ENCODE measurements at places on chromosomes 7 and 10. TPM values are rescaled to one million over a fixed set of nuclear protein-coding genes. Genes with fewer than 3 reads are reported as not detected.

DNA sequence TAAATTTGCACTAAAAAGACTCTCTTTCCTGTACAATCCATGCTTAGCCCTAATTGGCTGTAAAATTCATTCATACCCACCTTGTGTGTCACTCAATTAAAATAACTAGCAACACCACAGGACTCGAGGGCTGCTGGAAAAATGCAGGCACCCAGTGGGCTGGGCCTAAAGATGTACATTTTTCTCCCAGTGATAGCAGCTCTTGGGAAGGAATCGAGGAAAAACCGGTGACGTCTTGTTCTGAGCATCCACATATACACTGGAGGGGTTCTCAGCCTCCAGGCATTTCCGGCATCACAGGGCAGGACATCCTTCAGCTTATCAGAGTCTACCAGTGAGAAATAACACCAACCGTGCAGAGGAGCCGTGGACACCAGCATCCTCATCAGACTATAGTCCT, 85.8 kb upstream of the PITRM1 start:
- H3K4me1 ChIP-seq: no peaks in the 10 kb centered on the region
- H3K4me3 ChIP-seq: no peak overlapping the region
- no peak for DNase-seq
- H3K36me3 ChIP-seq: no peaks in the 10 kb centered on the region

GRCh38 chr10:120121768-120122167, 229.2 kb downstream of the SEC23IP start:
- no peak overlapping the region for H3K27ac ChIP-seq
- no peaks in the 10 kb centered on the region for H3K4me1 ChIP-seq
- DNase-seq: no peak
- H3K4me3 ChIP-seq: no peak overlapping the region
- H3K27me3 ChIP-seq: no peaks in the 10 kb centered on the region

GRCh38 chr7:43636093-43636492, 53.2 kb downstream of the STK17A start:
- no peaks in the 10 kb centered on the region for H3K4me1 ChIP-seq
- no peaks in the 10 kb centered on the region for H3K27me3 ChIP-seq
- no peak overlapping the region for H3K4me3 ChIP-seq
- peak; percentile 28 for DNase-seq
- H3K36me3 ChIP-seq: peaks cover 5% of the 10 kb centered on the region

- no peak overlapping the region for H3K4me3 ChIP-seq
- no peak for DNase-seq
- peak overlapping the region; percentile 12 for H3K27ac ChIP-seq
- H3K4me1 ChIP-seq: peaks cover 72% of the 10 kb centered on the region
- H3K36me3 ChIP-seq: peaks cover 3% of the 10 kb centered on the region
- H3K27me3 ChIP-seq: no peaks in the 10 kb centered on the region
Observed at GRCh38 chr10:71842856-71843686, 8.0 kb downstream of the PSAP start.

- H3K36me3 ChIP-seq: no peaks in the 10 kb centered on the region
- H3K27me3 ChIP-seq: no peaks in the 10 kb centered on the region
- no peak overlapping the region for H3K4me3 ChIP-seq
Observed at GRCh38 chr10:57579926-57580325, 687.8 kb downstream of the IPMK start.

DNA sequence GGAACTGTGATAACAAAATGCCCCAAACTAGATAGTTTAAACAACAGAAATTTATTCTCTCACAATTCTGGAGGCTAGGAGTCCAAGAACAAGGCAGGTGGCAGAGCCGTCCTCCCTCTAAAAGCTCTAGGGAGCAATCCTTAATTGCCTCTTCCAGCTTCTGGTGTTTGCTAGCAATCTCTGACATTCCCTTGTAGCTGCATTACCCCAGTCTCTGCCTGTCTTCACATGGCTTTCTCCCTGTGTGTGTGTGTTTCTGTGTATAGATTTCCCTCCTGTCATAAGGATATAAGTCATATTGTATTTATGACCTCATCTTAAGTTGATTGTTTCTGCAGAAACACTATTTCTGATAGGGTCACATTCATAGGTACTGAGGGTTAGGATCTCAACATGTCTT, 177.5 kb downstream of the WNT2 start:
- H3K4me1 ChIP-seq: peaks cover 10% of the 10 kb centered on the region
- H3K36me3 ChIP-seq: no peaks in the 10 kb centered on the region
- no peak overlapping the region for H3K4me3 ChIP-seq

The TAS2R41 gene
- total RNA-seq: not detected

DNA sequence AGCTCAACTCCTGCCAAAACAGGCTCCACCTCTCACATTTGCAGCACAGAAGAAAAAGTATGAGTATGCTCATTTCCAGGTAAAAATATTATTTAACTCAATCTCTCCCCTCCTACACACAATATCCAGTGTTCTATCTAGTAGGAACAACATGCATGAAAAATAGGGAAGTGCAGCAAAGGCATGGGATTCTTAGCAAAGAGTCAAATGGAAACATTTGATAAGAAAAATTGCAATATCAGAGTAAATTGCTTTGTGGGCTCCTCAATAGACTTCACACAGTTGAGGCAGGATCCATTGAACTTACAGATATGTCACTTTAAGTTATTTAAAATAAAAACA, 150.9 kb downstream of the ANK3 start:
- H3K4me1 ChIP-seq: no peaks in the 10 kb centered on the region
- no peak overlapping the region for H3K4me3 ChIP-seq
- H3K27ac ChIP-seq: no peak overlapping the region
- no peaks in the 10 kb centered on the region for H3K36me3 ChIP-seq
- no peak for DNase-seq

DNA sequence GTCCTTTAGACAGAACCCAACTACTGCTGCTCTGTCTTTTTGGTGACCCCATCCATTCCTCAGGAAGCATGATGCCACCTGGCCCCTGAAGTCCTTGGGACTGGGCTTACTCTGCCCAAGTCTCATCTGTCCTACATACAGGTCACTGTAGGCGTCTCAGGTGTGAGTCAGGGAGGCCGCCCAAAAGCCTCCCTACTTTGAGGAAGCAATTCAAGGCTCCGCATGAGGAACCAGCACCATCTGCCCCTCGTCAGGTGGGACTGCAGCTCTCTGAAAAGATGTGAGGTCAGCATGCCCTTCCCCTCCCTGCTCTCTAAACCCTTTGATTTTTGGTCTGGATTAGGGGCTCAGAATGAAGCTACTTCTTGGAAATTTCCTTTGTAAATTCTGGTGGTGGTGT, 354.8 kb downstream of the CXCL12 start:
- H3K27me3 ChIP-seq: no peaks in the 10 kb centered on the region
- no peak overlapping the region for H3K4me3 ChIP-seq

The OR13A1 gene
- total RNA-seq: not detected

The COL1A2 gene
- 2.6 TPM for total RNA-seq

- 0 out of 2 replicates have a peak, but pooled peaks cover 6% of the 10 kb centered on the region for H3K4me1 ChIP-seq
- H3K27me3 ChIP-seq: no peaks in the 10 kb centered on the region
- no peaks in the 10 kb centered on the region for H3K36me3 ChIP-seq
- DNase-seq: no peak
- peak overlapping the region; percentile 89 for H3K4me3 ChIP-seq
- H3K27ac ChIP-seq: peak overlapping the region; percentile 81
Observed at GRCh38 chr10:118047157-118047719, 497 bp upstream of the RAB11FIP2 start.

DNA sequence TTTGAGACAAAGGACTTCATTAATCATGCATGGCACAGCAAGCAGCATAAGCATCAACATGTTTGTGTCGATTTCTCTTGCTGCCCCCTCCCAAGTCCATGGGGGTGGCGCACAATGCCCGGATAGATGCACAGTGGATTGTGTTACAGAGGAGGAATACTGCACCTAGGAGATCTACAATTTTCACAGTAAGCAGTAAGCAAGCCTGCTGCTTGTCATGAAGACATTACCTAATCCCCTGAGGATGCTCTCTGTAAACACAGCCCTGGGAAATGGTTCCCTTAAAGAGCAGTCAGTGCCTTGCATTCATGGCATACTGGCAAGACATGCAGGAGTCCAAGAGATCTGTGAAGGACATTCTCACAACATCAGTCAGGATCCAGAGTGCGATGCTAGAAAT, 137.7 kb downstream of the ETV1 start:
- H3K27me3 ChIP-seq: no peaks in the 10 kb centered on the region
- no peaks in the 10 kb centered on the region for H3K36me3 ChIP-seq
- H3K4me1 ChIP-seq: no peaks in the 10 kb centered on the region
- no peak for DNase-seq
- H3K4me3 ChIP-seq: no peak overlapping the region

DNA sequence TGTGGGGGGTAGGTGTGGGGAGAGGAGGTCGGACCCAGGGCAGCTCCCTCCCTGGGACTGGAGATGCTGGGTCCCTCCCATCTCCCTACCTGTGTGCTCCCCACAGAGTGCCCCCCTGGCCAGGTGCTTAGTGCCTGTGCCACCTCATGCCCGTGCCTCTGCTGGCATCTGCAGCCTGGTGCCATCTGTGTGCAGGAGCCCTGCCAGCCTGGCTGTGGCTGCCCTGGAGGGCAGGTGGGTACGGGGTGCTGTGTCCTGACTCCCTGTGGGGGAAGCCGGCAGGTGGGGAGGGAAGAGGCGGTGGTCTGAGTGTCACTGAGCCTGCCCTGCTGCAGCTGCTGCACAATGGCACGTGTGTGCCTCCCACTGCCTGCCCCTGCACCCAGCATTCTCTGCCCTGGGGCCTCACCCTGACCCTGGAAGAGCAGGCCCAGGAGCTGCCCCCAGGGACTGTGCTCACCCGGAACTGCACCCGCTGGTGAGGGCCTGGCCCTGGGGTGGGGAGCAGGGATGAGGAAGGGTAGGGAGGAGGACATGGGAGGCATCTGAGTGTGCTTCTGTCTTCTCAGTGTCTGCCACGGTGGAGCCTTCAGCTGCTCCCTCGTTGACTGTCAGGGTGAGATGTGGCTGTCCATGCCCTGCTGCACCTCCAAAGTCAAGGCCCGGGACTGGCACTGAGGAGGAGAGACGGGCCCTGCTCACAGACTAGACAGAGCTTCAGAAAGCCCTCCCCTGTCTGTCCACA, 11.7 kb upstream of the ZNF862 start:
- peaks cover 9% of the 10 kb centered on the region for H3K4me1 ChIP-seq
- no peak overlapping the region for H3K27ac ChIP-seq
- H3K4me3 ChIP-seq: no peak overlapping the region
- H3K27me3 ChIP-seq: no peaks in the 10 kb centered on the region

DNA sequence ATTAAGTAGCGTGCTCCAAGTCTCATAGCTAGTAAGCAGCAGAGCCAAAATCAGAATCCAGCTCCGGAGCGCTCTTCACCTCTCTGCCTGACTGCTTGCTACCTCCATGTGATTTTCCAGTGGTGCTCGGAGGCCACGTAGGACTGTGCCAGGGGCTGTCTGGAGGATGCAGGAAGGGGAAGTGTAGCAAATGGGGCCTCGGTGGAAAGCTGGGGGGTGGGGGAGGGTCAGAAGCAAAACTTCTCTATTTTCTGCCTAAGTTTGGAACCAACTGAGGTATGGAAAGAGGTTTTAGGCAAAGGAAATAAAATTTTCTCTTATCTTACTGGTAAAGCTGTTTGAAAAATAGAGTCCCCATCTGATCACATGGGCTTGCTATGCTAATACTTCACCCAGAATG, 108.7 kb downstream of the TBXAS1 start:
- no peaks in the 10 kb centered on the region for H3K27me3 ChIP-seq
- no peaks in the 10 kb centered on the region for H3K36me3 ChIP-seq
- no peak overlapping the region for H3K27ac ChIP-seq
- no peak overlapping the region for H3K4me3 ChIP-seq
- DNase-seq: no peak
- no peaks in the 10 kb centered on the region for H3K4me1 ChIP-seq

The EVX1 gene
- total RNA-seq: not detected

The FAM13C gene
- 0.18 TPM for total RNA-seq

The ZNF365 gene
- total RNA-seq: not detected

The OR2A42 gene
- not detected for total RNA-seq

DNA sequence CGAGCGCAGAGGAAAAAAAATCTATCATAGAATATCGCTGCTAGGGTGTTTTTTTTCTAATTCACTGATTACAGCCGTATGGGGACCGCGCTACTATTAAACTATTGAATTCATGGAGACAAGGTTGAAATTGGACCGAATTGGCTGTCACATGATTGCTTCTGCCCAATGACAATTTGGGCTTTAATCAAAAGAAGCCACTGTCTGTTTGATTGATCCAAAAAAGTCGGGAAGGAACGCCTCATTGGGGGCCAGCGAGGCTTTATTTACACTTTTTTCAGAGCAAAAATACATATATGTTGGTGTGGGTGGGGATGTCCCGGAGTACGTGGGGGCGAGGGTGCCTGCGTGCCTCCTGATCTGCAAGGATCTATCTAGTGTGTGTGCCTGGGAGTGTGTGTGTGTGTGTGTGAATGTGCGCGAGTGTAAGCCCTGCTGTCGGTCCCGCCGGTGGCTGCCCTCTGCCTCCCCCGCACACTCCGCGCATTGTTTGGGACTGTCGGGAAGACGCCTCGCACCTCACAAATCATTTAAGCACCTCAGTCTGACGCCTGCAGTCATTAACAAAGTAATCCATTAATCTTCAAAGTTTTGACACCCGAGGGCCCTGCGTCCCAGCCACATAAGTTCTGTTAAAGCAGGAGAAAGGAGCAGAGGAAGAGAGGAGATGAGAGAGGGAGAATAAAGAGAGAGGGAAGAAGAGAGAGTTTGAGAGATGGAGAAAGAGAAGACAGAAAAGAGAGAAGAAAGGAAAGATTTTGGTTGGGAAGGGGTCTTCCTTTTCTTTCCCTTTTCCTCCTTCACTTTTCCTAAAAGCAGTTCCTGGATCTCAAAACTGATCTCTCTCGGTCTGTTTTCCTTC, at the start of gene HOXA2:
HOXA2 (minus strand) TSS at position 103 of the 862 bp plus-strand sequence. CDS start 183 bp downstream, outside the sequence.
- DNase-seq: no peak
- H3K4me1 ChIP-seq: peaks cover 5% of the 10 kb centered on the region
- no peak within 1 kb of the TSS for H3K27ac ChIP-seq
- no peak within 1 kb of the TSS for H3K4me3 ChIP-seq
- no peaks in the 10 kb centered on the region for H3K36me3 ChIP-seq

- H3K27ac ChIP-seq: no peak overlapping the region
- H3K36me3 ChIP-seq: no peaks in the 10 kb centered on the region
- H3K27me3 ChIP-seq: peaks cover 3% of the 10 kb centered on the region
- no peak overlapping the region for H3K4me3 ChIP-seq
- no peaks in the 10 kb centered on the region for H3K4me1 ChIP-seq
- DNase-seq: no peak
Observed at GRCh38 chr10:69819716-69820506, 18.2 kb downstream of the COL13A1 start.

The GRK5 gene
- total RNA-seq: 8.9 TPM

The TASOR2 gene
- 102 TPM for total RNA-seq

The AKR1C1 gene
- total RNA-seq: 28.4 TPM

The LRMDA gene
- total RNA-seq: 18.5 TPM

The TSPAN33 gene
- 4.5 TPM for total RNA-seq

The NT5C3A gene
- total RNA-seq: 38.9 TPM

The ADRB1 gene
- total RNA-seq: 2.3 TPM

DNA sequence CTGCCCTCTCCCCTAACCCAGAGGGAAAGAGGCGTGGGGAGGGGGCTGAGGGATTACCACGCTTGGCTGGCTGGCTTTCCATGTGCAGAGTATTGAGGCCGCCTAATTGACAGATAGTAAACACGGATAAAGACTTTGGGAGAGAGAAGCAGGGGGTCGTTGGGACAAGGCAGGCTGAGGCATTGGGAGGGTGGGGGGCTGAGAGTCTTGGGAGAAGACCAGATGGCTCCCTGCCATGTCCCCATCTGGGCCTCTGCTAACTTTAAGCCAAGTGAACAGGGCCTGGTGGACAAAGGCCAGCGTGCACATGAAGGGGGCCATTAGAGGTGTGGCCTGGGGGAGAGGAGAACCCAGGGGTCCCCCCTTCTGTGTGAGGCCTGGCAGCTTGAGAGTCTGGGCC, 55.4 kb upstream of the MXI1 start:
- no peaks in the 10 kb centered on the region for H3K36me3 ChIP-seq
- H3K4me1 ChIP-seq: no peaks in the 10 kb centered on the region
- H3K4me3 ChIP-seq: no peak overlapping the region
- H3K27ac ChIP-seq: peak overlapping the region; percentile 33

Data from Caco-2 (cell line).